ENCODE measurements at places on chromosomes 1 and 21.

DNA sequence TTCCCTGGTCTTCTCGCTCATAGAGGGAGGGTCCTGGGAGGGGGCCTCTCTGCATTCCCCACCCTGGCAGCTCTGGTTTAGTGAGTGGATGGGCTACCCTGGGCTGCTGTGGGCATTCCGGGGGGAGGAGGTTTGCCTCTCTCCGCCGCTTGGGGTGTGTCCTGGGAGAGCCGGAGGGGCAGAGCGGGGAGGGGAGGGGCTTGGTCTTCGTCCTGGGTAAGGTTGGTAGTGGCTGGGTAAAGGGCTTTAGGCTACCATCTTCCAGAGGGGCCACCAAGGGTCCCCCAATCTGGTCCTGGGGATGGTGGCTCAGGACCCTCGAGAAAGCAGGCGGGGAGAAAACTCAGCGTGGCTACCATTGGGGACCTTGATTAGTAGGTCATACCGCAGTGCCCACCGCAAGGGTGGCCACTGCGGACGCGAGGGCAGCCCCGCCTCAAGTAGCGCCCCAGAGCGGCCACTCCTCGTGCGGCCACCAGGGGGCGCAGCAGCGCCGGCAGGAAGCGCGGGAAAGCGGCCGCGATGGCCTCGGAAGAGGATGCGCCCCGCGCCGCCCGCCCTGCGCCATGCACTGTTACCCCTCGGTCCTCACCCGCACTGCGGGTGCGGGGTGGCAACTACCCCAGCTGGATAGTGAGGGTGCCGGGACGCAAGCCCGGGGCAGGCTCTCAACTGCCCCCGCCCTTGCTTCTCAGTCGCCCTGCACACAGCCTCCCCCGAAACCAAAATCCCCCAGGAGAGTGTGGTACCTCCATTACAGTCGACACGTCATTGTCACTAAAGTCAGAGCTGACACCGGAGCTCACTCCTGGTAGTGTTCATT is 44.1 kb upstream of the SLC25A33 start:
- DNase-seq: peak; percentile 74

GRCh38 chr1:59511476-59512465 is 214.9 kb downstream of the FGGY start:
- DNase-seq: peak; percentile 28

DNA sequence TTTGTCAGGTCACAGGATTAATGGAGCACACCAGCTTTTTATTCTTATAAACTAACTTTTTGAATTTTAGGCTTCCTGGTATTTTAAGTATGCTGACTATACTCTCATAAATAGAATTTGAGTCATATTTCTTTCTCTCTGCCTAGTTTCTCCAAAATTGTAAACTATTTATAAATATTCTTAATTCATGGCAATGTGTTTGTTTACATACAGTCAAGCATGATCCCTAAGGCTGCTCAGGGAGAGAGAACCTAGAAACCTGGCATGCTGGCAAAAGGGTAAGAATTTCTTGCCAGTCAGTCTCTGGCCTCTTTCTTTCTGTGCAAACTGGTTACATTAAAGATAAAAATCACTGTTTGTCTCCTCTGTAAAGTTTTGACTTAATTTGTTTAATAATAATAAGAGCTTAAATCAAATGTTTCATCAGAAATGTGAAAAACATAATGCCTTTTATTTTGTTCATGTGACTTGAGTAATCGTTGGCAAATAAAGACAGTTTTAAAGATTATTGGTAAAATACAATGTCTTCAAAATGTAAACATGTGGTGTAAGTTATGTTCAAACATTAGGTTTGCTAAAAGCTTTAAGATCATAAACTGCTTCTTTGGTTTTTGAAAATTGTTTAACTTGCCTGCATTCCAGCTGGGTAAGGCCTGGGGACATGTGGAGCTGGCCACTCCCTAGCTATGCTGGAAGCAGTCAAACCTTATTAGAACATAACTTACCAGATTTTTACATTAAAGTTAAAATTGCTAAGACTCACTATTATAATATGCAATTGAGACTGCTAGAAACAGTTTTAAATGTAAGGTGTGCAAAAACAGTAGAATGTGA is 1401.7 kb downstream of the NCAM2 start:
- no peak for DNase-seq

- peak; percentile 34 for DNase-seq
These were observed 4.8 kb downstream of the S100A16 start for GRCh38 chr1:153608089-153608682.

DNA sequence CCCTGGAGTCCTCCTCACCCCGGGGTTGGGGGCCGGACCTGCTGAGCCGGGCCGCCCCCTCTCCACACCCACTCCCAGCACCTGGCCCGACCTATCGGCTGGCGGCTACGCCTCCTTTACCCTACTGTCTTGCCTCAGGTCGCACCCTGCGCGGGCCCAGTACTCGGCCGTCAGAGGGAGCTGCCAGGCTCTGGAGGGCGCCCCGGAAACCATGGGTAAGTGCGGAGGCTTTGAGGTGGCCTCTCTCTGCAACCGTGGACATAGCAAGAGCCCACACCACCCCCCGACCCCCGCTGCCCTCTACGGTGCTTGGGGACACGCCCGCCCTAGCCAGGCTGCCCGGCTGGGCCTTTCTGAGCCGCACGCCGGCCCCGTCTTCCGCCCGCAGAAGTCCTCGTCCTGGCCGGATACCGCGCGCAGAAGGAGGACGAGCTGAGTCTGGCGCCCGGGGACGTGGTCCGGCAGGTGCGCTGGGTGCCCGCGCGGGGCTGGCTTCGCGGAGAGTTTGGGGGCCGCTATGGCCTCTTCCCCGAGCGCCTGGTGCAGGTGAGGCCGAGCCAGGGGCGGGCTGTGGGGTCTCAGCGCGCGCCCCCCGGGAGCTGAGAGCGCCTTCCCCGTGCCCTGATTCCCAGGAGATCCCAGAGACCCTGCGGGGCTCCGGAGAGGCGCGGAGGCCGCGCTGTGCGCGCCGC is at the start of gene SH3D21:
SH3D21 (plus strand) TSS at position 159 of the 692 bp plus-strand sequence; CDS start at position 212, 53 bp downstream.
- peak; percentile 47 for DNase-seq

DNA sequence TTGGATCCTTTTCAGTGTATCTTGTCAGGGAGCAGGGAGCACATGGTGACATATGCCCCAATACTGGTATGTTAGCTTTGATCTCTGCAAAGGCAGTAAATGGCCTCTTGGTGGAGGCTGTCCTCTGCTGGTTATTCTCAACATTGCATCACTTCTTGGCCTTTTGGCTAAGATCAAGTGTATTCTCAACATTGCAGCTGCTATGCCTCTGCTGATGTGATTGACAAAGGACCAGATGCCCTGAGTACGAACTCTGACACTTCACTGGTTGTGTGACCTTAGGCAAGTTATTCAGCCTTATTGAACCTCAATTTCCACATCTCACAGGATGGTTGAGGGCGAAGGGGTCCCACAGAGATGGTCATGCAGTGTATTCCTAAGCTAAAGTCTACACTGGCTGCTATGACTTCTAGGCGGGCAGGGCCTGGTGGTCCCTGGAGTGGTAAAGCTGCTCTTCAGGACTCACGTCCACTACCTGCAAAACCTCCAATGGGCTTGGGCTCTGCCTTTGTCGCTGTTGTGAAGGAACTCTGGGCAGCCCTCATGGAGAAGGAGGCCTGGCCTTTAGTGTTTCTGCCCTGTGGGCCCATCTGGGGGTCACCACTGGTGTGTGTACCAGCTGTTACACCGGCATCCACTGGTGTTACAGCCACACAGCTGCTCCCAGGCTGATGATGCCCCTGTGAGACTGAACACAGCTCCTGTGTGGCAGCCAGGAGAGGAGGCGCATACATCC is 64.8 kb downstream of the DNTTIP2 start:
- DNase-seq: peak; percentile 73

DNA sequence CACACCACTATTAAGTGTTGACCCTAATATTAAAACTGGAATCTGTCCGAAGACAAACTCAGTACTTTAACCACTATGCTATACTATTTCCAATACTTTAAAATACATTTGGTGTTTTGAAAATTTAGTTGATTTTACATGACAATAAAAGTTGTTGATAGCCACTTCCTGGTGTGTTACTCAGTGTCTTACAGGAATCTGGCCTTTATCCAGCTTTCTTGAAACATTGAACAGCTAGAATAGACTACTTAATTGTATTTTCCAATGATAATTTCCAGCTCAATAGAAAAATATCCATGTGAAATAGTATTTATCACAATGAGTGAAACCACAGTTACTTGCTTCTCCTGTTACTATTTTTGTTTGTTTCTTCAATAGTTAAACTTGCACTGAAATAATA is 369.6 kb upstream of the ADGRL4 start:
- no peak for DNase-seq

DNA sequence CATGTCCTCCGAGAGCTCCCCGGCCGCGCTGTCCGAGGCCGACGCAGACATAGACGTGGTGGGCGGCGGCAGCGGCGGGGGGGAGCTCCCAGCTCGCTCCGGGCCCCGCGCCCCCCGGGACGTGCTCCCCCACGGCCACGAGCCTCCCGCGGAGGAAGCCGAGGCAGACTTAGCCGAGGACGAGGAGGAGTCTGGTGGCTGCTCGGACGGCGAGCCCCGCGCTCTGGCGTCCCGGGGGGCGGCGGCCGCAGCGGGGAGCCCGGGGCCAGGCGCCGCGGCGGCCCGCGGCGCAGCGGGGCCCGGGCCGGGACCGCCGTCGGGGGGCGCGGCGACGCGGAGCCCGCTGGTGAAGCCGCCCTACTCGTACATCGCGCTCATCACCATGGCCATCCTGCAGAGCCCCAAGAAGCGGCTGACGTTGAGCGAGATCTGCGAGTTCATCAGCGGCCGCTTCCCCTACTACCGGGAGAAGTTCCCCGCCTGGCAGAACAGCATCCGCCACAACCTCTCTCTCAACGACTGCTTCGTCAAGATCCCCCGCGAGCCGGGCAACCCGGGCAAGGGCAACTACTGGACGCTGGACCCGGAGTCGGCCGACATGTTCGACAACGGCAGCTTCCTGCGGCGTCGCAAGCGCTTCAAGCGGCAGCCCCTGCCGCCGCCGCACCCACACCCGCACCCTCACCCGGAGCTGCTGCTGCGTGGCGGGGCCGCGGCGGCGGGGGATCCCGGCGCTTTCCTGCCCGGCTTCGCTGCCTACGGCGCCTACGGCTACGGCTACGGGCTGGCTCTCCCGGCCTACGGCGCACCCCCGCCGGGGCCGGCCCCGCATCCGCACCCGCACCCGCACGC is 547 bp downstream of the FOXD2 start:
- DNase-seq: peak; percentile 29

GRCh38 chr1:94269921-94270320 is 32.5 kb upstream of the ARHGAP29 start:
- DNase-seq: no peak

GRCh38 chr1:3541936-3542335 is 69.4 kb downstream of the MEGF6 start:
- no peak for DNase-seq

DNA sequence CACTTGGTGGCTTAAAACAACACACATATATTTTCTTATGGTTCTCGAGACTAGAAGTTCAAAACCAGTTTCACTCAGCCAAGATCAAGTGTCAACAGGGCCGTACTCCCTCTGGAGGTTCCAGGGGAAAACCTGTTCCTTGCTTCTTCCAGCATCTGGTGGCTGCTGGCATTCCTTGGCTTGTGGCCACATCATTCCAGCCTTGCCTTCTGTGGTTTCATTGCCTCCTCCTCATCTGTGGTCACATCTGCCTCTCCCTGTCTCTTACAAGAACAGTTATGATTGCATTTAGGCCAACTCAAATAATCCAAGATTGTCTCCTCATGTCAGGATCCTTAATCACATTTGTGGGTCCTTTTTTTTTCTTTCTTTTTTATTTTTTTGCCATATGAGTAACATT is 240.7 kb upstream of the HOOK1 start:
- no peak for DNase-seq

- DNase-seq: no peak
These were observed 634.8 kb upstream of the ADGRL2 start for GRCh38 chr1:81165963-81166362.

DNA sequence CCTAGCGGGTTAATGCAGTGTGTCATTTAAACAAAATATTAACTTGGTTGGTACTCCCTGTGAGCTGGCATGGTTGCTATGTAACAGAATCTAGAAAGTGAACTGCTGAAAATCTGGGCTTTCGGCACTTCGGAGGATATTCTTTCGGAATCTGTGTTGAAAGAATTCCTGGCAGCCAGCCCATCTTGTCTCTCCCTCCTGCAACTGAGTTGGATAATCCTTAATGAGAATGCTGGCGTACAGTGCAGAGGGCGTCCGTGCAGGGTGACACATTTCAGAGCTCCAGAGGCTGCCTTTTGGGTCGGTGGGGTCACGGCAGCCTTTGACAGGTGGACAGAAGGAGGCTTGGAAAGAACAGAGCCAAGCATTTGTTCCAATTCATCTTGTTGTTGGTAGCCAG is 3.7 kb downstream of the KAZN start:
- DNase-seq: no peak

DNA sequence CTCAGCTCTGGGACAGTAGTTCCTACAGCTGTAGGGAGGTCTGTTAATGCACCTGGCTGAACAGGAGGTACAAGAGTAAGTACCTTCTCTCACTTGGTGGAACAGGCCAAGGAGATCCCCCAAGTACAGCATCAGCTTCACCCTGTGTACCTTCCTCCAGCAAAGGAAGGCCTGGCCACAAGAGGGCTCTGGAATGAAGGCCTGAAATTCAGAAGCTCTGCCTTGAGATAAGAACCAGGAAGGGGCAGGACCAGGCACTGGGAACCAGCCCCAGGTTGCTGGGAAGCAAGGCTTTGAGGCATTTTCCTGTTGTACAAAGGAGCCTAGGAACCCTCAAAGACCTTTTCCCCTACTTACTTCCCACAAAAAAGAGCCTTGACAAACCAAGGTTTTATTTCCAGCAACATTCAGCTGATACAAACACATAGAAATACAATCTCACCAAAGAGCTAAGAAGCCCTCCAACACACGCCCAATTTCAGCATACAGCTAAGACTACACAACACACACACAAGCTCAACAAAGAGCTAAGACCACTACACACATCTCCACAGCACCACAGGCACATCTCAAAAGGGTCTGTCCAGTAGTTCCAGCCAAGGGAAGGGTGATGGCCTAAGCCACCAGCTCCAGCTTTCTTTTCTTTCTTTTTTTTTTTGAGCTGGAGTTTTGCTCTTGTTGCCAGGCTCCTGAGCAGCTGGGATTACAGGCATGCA is 23.5 kb downstream of the F11R start:
- DNase-seq: peak; percentile 68

All from NB4 (cell line).